ENCODE measurements at places on chromosomes 7 and 10.

- no peak for DNase-seq
Measured at GRCh38 chr7:831596-832166, 595 bp upstream of the SUN1 start.

DNA sequence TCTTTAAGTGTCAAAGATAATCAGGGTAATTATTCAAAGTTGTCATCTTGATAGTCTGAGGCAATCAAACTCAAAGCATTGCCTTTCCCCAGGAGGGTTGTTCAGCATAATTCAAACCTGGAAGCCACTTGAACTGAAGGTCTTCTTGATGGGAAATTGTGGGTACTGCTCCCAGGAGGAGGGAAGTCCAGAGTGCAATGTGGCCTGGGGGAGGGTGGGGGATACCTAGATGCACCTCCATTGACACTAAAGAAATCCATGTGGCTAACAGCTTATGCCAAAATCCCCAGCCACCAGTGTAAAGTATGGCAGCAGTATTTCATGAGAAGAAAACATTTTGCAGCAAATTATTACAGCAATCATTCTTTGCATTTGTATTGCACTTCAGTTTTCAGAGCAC is 114.9 kb downstream of the STRA8 start:
- no peak for DNase-seq

DNA sequence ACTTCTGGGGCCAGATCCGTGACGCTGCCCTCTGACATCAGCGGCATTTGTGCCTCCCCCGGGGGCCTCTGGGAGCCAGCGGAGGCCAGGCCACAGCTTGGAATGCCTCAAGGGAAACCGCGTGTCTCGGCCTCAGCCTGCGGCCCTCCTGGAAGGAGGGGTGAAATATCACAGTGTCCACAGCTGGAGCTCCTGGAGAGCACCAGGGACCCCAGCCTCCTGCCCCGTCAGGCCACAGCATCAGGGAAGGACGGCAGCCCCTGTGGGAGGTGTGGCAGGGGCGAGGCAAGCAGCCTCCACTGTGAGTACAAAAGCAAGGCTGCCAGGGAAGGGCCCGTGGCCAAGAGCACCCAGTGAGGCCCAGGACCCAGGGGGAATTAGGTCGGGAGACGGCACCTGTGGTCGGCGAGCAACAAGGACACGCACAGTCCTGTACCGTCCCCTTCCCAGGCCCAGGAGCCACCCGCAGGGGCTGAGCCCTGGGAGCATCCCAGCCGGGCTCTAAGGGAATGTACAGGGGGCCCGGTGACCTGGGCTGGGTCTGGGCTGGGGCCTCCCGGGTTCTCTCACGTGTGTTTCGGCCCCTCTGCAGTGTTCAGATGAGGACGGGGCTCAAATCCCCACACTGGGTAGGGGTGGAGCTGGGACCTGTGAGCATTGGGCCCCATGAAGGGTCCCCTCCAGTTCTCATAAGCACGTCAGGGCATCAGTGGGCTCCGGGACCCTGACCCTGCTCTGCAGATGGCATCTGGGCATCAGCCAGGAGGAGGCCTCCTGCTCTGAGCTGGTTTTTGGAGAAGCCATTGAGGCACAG is 18.7 kb upstream of the KNDC1 start:
- no peak for DNase-seq

- no peak for DNase-seq
Measured at GRCh38 chr10:118732245-118733165, 22.3 kb downstream of the CACUL1 start.

GRCh38 chr7:98362517-98362916 is 38.4 kb downstream of the BAIAP2L1 start:
- no peak for DNase-seq

- no peak for DNase-seq
Measured at GRCh38 chr10:28403090-28403489, 100.2 kb upstream of the MPP7 start.

GRCh38 chr10:122997864-122998263 is 10.7 kb downstream of the IKZF5 start:
- DNase-seq: no peak

DNA sequence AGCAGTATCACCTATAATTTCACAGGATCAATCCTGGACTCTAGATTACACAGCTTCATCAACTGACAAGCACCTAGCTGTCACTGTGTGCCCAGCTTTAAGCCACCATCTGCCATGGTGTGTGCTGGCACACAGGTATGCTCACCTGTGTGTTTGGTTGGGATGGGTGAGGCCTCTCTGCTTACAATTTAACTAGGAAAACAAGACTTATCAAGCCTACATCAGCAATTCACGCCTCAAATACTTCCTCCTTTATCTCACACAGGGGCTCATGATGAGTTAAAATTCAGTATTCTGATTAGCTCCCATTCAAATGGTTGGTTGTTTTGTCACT is 608.2 kb downstream of the PARD3 start:
- DNase-seq: no peak

DNA sequence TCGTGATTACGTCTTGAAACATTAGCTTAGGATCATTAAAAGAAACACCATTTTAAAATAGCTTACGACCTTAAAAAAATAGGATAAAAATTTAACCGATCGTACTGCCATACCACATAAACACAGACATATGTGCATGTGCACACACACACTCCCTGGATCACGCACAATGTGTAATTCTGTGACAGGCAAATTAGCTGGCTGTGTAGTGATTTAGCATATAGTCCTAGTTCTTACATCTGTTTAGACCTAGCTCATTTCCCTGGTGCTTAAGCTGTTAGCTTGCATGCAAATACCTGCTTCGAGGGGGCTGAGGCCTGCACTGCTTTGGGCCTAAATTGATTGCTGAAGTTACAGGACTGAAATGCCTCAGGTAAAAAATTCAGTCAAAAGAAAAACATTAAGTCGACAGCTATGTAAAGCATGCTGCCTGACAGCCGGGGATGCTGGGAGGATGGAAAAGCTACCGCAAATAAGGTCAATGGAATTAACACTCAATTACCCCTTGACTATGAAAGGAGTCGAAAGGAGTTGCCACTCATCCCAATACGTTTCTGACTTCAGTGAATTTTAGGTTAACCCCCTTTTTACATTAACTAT is 267.1 kb upstream of the FZD8 start:
- no peak for DNase-seq

- DNase-seq: no peak
Measured at GRCh38 chr7:135248546-135248945, 14.9 kb downstream of the STRA8 start.

GRCh38 chr7:114879554-114879953 is 42.3 kb upstream of the MDFIC start:
- DNase-seq: no peak

DNA sequence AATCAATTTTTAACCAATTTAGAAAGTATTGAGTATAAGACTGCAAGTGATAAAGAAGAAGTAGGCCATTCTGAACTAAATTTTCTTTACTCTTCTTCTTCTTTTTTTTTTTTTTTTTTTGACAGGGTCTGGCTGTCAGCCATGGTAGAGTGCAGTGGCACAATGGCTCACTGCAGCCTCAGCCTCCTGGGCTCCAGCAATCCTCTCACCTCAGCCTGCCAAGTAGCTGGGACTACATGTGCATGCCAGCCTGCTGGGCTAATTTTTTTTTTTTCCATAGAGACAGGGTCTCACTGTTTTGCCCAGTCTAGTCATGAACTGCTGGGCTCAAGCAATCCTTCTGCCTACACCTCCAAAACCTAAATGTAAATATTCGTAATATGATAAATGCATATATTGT is 63.2 kb downstream of the DGKB start:
- DNase-seq: no peak

DNA sequence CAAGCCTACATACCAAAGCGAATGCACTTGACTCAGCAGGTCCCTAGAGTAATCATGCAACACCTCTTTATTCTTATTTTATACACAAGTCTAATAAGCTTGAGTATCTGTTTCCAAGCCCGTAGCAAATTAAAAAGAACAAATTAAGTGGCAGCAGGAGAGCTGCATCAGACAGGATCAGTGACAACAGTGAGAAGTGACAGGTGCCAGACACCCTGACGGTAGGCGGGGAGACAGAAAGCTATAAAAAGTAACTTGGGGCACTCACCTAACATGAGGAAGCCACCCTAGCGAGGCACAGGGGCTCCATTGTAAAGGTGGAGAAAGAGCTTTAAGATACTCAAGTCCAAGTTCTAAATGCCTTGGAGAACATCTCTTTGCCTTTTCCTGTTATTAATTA is 174.2 kb downstream of the PLXNA4 start:
- no peak for DNase-seq

GRCh38 chr7:151927011-151927410 is 29.2 kb upstream of the GALNTL5 start:
- DNase-seq: no peak

GRCh38 chr10:114375047-114375446 is 29.3 kb downstream of the AFAP1L2 start:
- DNase-seq: no peak

DNA sequence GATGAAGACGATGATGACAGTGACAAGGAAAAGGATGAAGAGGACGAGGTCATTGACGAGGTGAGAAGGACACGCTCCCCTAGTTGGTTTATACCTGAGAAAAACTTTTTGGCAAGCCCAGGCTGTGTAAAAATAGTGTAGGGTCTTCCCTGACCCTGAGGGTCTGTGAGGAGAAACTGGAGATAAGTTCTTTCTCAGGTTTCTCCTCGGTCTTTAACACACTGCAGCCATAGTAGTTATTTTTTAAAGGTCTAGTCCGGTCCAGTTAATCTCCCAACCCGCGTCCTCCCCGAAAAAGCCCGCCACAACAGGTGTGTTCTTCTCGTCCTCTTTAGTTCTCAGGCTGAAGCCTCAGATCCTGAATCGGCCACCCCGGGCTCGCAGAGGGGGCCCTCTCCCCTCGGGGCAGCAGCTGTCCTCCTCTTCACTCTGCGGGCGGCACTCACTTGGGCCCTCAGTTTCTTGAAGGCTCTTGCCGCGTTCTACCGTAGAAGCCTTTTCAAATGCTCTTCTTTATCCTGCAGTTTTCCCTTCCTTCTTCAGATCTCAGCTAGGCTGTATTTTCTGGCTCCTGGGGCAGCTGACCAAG is 411 bp downstream of the BCCIP start:
- DNase-seq: no peak

GRCh38 chr10:133042061-133042460 is 45.7 kb upstream of the ADGRA1 start:
- DNase-seq: no peak

DNA sequence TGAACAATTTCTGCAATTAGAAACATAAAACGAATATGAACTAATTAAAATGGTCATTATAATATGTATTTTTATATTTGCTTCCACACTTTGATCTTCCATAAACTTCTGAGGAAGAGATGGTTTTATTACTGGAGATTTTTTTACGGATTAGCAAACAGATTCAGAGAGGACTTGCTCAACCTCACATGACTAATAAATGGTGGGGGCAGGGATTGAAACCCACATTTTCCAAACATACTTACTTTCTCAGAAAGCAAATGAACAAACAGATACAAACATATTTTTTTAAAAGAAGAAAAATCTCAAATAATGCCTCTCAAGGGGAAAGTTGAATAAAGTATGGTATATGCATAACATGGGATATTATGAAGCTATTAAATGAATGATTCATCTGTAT is 18.3 kb downstream of the ANKMY2 start:
- no peak for DNase-seq

DNA sequence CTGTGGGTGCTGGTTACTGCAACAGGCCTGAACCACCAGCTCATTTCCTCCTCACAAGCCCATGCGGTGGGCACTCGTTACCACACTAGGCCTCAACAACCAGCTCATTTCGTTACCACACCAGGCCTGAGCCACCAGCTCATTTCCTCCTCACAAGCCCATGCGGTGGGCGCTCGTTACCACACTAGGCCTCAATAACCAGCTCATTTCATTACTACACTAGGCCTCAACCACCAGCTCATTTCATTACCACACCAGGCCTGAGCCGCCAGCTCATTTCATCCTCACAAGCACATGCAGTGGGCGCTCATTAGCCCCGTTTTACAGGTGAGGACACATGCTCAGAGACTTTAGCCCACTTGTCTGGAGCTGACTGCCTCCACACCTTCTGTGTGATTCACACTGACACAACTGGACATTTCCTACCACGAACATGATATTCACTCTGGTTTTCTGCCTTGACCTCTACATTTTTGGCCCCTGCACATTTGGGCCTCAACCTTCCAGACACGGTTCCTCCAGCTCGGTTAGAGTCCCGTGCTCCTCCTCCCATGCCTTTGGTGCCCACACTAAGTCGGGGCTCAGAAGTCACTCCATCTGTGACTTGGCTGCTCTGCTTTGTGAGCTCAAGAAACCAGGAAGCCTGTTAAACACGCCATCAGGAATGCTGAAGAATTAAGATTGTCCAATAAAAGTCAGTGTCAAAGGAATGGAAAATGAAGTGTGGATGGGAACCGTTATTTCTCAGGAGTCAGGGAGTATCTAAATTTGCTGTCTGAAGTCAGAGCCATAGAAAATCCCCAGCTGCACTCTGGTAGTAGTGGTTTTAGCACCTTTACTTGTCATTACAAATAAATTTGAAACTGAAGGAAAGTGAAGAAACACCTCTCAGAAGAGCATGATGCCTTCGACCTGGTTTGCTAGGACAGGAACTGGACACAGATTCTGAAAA is 55.8 kb upstream of the LANCL2 start:
- DNase-seq: peak; percentile 24

- DNase-seq: peak; percentile 98
Measured at GRCh38 chr10:102917962-102918816, at the start of gene CNNM2. Gene CNNM2, plus strand, starts transcription at chr10:102918294. Its CDS starts 187 bp downstream, at chr10:102918481.

GRCh38 chr7:128794020-128794419 is 2.3 kb downstream of the CCDC136 start:
- DNase-seq: no peak

DNA sequence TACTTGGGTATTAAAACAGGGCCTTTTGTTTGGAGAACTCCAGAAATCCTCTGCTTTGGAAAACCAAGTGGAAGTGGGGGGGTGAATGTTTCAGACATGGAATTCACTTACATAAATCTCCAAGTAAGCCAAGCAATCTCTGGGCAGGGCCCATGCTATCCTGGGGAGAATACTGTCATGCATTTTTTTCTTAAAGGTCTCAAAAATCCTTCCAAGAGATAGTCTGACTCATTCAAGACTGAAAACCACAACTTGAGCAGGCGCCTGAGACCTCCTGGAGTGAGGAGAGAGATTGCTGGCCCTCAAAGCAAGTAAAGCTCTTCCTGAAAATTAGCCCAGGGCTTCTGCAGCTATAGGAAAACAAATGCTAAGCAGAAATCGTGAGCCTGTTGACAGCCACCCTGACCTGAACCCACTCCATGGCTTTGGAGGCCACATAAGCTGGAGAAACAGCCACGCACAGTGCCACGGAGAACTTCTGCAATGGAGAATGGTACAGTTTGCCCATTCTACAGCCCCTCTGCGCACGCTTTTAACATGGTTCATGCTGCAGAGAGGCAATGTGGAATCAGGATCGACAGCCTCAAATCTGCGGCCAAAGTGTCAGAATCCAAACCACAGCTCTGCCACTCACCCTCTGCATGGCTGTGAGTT is 203.1 kb upstream of the AUTS2 start:
- DNase-seq: no peak

GRCh38 chr7:110104243-110104642 is 986.7 kb upstream of the LRRN3 start:
- DNase-seq: no peak

DNA sequence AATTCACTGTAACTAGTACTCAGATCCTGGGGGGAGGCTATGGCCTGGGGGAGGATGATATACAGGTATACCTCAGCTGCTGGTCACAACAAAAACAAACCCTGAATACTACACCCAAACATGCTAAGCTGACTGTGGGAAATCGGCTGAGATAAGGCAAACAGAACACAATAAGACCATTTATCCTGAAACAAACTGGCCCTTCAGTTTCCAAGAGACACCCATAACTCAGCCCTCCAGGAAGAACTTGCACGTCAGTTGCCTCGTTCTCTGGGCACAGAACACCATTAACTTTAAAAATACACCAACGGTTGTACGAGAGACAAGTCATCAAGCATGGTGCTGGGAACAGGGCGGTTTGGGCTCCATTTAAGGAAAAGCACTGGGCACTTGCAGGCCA is 24.1 kb upstream of the KCNMA1 start:
- no peak for DNase-seq

All from stimulated activated CD4-positive, alpha-beta T cell treated with anti-CD3 and anti-CD28 coated beads, Interleukin-1b, Interleukin-23, amount 100 ng/mL, for 4 hours (primary cell).